ENCODE measurements at places on chromosomes 11 and 22.
A peak's percentile ranks its signal among the peaks of the same experiment; 100 is the strongest.

- peak; percentile 66 for DNase-seq
Measured at GRCh38 chr11:126969865-126970479, 30.6 kb downstream of the KIRREL3 start.

DNA sequence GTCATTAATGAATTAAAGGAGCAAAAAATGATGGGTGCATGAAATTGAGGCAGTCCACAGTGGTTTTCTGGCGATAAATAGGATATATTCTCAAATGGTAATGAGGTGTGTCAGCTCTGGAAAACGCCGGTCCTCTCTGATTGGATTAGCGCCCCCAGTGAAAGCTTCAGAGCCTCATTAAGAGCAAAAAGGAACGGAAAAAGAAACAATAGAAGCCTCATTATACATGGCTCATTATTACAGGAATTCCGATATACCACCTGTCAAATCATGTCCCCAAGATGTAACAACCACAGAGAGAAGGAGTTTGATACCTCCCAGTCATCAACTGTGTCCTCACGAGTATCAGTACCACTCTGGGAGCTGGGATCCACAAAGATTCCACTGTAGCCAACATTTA, 175.7 kb upstream of the PITPNB start:
- DNase-seq, result no peak

DNA sequence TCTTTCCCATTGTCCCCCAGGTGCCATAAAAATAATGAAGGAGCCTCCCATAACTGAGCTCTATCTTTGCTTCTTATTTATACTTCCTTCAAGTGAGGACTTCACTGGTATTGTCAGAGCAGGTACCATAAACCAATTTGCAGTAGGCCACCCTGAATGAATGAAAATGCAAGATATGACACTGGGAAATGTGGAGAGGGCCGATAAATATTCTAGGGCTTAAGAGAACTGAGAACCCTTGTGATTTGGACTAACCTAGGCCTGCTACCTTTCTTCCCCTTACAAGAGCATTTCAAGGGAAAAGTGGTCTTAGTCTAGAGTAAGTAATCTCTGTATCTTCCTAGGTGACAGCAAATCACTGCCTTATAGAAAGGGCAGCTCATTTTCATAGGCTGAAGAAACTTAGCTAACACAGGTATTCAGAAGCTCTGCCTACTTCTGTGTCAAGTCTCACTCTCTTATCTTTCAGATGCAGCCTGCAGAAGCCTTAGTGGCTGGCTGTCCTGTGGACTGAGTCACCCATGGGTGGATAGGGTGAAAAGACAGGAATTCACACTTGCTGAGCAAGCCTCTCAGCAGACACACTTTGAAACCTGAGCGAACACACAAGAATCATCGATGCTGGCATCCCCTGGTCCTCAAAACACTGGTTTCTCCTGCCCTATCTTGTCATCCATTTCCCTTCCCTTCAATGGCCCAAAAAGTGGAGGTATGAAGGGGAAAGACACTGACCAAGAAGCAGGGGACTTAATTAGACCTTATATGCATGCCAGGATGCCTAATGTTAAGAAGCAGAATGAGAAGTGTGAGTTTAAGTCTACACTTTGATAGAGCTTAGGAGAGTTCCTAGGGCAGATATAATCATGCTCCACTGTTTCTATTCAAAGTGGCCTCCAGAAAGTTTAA, 15.2 kb downstream of the NRIP3 start:
- DNase-seq, result peak; percentile 41

GRCh38 chr11:24819006-24819405, 322.2 kb downstream of the LUZP2 start:
- DNase-seq, result no peak

- no peak for DNase-seq
Measured at GRCh38 chr22:49291169-49291568, 536.5 kb downstream of the BRD1 start.

DNA sequence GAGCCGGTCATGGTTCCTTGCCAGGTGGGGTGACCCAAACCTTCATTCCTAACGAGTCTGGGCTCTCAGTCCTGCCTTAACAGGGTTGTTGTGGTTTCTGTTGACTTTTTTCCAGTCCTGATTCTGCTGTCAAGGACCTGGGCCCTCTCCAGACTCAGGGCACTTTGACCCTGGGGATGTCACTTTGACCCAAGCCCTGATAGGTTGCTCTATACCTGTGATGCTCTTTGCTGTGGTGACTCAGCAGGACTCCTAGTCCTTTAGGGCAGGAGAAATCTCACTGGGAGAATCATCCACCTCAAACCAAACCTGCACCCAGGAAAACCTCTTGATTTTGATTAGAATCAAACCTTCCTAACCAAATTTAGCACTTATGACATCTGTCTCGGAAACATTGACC, 20.5 kb upstream of the MPPED1 start:
- no peak for DNase-seq

DNA sequence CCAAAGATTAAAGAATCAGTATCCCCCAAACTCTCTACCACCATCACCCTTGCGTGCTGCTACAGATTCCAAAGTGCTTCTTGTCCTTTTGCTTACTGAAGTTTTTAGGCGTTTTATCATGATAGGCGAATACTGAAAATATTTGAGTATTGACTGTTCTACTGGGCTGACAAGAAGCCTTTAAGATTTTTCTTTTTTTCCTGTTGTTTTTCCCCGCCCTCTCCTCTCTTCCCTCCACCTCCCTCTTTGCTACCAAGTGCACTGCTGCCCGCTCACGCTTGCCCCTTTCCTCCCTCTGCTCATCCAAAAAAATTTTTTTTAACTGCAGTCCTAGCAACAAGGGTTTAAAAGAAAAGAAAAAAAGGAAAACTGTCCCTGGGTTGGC, 679 bp downstream of the SPCS2 start:
- no peak for DNase-seq

DNA sequence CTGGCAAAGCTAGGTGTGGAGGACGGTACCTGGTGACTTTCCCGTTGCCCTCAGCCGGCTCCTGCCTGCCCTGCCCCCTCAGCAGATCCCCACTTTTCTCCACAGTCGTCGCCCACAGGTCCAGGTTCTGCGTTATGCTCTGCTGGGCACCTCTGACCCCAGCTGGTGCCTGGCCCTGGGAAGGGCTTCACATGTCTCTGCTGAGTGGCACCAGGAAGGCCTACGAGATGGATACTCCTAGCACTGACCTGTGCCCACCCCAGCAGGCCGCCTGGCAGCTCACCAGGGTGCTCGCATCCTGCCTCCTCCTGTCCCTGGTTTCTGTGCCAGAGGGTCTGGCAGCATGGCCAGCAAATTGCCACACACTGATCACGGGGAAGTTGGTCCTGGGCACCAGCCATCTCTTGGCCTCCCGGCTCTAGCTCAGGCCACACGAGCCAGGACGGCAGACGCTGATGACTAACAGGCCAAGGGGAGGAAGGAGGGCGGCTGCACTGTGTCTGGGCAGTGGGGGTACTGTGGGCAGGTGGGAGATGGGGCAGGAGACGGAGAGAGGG, 13.8 kb downstream of the CARS1 start:
- no peak for DNase-seq

DNA sequence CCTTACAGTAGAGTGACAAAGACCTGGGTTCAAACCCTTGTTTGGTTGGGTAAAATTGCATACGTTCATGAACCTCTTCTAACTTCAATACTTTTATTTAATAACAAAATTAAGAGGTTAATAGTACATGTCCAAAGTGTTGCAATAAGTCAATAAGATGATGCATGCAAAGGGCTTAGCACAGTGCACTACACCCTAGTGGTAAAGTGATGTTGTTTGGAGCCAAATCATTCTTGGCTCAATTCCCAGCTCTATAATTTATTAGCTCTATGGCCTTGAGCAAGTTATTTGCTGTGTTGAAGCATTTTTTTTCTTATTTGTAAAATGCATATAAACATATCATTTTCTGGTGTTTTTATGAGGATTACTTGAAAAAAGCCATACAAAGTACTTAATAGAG, 945.3 kb downstream of the LRRC4C start:
- peak; percentile 35 for DNase-seq

GRCh38 chr22:36816636-36817524, at the start of gene PVALB:
TSS of gene PVALB (minus strand) at chr22:36817035. CDS start at chr22:36817005, 30 bp downstream.
- no peak for DNase-seq

DNA sequence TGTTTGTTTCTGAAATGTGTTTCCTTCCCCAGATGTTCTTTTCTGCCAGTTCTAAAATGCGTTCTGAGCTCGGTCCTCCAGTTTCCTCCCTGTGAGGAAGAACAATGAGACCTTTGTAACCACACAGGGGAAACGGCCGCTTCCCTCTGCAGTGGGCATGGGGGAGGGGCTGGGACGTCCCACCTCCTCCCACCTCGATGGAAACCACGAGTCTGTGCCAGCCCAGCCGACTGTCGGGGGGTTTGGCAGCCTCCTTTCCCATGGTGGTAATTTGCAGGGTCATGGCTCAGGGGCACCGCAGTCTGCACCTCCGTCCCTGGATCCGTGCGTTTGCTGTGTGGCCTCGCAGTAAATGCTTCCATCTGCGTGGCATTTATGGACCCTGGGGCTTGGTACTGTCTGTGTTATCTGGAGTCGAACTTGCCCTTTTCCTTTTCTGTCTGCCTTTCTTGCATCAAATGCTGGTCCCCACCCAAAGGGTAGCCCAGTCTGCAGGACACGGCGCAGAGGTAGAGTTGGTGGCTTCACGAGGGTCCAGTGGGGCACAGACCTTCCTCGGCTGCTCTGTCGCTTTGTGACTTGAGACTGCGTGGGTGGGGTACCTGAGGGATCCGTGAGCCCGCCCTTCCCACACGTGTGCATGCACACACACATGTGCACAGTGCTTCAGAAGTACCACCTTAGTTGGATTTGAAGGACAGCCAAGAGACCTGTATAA, 16.1 kb downstream of the LRP5 start:
- DNase-seq, result no peak

- DNase-seq, result no peak
Measured at GRCh38 chr11:10538924-10539323, 2.1 kb downstream of the RNF141 start.

- DNase-seq, result no peak
Measured at GRCh38 chr22:20996031-20996410, 5.9 kb downstream of the THAP7 start.

GRCh38 chr11:17923217-17923616, 89.6 kb downstream of the SERGEF start:
- no peak for DNase-seq

DNA sequence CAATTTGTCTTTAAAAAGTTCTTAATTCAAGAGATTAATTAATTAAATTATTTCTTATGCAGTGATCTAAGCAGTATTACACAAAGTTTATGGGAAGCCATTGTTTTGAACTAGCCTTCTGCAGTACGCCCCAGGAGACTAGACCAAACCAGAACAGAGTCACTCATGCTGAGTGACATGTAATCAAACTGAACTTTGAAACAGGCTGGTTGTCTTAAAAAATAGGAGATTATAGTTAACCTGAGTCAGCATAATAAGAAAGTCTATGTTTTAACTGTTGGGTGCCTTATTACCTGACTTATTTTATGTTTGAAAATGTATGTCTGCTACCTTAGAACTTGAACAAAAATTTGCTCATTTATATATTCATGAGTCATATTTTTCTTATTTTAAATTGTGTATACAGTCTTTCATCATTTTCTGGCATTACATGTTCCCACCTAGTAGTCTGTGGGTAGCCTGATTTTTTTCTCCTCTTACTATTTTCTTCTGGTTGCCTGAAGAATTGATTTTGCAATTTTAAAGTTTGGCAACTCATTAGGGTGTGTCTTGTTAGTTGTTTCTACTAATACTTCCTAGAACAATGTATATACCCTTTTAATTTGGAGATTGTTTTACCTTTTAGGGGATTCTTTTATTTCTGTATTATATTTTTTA, 161.4 kb downstream of the AASDHPPT start:
- no peak for DNase-seq

GRCh38 chr11:66728693-66729385, at the start of gene SPTBN2:
TSS of gene SPTBN2 (minus strand) at chr11:66729216. CDS start at chr11:66721240, 7,976 bp downstream.
- no peak for DNase-seq

- no peak for DNase-seq
Measured at GRCh38 chr11:63666874-63667273, 4.3 kb downstream of the ATL3 start.

- no peak for DNase-seq
Measured at GRCh38 chr11:32847511-32847910, 17.8 kb downstream of the PRRG4 start.

DNA sequence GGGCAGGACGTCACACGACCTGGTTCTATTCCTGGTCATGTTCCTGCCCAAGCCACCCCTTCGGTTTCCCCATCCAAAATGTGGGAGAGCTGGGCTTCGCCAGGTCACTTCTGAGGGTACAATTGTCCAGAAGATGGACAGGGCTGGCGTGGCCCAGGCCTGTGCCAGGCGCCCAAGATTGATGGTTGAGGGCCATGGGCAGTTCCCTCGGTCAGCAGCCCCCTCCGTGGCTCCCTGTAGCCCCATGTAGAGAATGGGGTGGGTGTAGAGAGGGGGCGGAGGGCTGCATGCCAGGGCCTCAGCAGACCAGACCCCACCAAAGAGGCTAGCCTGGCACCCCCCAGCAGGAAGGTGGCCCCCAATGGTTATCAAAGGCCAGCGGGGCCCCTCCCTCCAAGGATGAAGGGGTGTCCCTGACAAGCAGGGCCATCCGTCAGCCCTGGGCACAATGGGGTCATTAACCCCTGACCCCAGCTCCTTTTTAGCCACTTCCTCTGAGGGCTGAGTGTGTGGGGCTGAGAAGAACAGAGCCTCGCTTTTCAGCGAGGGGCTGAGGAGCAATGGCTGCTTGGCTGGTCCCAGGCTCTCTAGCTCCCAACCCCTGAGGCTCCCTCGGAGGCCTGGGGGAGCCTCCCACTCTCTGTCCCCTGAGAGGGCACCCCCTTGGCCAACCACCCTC, 11.0 kb upstream of the PICK1 start:
- no peak for DNase-seq

DNA sequence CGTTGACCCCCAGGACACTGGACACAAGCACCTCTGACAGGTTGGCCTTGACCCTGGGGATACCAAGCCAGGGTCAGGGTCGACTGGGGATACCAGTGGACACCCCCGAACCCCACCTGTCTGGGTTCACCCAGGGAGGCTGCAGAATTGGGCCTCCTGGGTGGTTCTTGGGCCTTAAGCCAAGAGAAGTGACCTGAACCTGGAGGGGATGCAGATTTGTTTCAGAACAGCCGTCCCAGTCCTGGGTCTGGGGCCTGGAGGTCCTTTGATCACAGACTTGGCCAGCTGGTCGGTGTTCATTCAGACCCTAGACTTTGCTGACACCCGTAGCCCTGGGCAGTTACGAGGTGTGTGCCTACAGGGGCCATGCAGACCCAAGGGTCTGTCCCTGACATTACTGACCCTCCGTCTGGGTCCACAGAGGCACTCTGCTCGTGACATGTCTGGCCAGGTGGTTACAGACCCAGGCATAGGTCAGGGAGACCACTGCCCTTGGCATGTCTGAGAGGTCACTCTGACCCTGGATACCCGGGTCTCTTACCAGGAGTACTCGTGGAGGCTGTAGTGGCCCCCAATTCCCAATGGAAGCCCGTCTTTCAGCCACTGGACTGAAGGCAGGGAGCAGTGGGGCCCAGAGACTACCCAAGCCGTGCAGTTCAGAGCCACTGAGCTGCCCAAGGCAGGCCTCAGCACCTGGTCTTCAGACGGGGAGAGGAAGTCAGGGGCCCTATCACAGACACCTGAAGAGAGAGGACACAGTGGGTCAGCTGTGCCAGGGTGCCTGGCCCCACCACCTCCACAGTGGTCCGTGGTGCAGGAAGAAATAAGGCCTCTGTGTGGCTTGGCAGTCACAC, 6.4 kb downstream of the SIGIRR start:
- DNase-seq, result no peak

GRCh38 chr11:128809128-128809527, 58.0 kb downstream of the KCNJ1 start:
- no peak for DNase-seq

GRCh38 chr22:31139866-31140716, at the start of gene PLA2G3:
TSS of gene PLA2G3 (minus strand) at chr22:31140508. CDS start at chr22:31140354, 154 bp downstream.
- DNase-seq, result no peak
